H54 (cell line): ENCODE measurements at places on chromosomes 2 and 18.

DNA sequence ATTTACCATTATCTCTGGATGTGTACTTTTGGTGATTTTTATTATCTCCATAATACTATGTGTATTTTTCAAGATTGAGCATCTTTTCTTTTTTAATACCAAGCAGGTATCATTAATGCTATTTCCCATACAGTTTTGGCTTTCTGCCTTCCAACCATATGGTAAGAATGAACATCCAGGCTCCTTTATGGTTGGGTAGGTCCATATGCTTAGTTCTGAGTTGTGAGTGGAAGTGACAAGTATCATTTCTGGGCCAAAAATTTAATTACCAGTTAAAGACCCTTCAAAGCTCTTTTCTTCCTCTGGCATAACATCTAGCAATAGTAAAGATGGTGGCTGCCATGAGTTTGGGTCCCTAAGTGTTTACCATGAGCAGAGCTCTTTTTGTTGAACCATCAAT, 4.3 kb upstream of the RBM43 start:
- DNase-seq, result no peak

DNA sequence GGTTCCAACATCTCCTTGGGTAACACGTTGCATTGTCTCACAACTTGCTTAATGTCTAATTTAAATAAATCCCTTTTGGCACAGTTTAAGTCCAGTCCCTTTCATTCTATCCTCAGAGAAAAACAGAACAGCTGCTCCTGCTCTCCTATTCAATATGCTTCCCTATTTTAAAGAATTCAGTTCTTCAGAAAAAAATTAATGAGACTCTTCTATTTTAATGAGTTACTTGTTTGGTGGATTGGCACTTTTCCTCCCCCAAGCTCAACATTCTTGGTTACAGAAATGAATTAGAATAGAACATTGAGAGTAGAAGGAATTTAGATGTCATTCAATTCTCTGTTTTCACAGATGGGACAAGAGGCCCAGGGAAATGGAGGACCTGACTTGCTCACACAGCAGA, 116.9 kb upstream of the ATP8B1 start:
- no peak for DNase-seq

- no peak for DNase-seq
Measured at GRCh38 chr2:182893666-182894065, 27.2 kb upstream of the FRZB start.

DNA sequence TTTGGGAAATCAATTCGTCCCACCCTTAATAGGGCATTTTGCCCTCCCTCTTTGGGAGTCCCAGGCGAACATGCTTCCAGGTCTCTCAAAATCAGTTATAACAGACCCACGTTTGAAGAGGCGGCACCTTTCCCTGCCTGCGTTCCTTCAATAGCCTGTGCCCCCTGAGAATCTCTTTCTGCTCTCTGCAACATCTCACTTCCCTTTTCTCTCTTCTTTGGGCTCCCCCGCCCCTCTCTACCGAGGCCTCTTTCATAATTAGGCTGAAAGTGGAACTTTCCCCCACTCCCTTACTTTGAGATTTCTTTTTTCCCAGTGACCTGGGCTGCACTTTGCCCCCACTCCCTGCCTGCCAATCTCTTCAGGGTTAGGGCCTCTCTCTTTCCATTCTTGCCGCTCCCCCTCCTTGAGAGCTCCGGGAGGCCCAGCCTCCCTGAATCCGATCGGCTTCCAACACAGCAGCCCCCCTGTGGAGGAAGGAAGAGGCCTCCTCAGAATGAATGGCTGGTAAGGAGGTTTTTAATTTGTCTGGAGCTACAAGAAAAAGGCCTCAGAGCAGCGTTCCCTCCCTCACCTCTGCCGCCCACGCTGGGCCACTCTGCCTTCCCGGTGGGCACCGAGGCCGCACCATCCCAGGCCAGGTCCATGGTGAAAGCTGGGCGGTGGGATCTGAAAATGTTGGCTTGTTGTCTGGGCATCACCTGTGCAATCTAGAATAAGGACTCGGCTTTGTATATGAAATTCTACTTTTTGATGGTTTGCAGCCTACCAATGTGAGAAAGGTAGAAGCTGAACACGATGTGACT, 162.6 kb upstream of the SIX3 start:
- DNase-seq, result no peak

- DNase-seq, result no peak
Measured at GRCh38 chr2:74168739-74169138, 9.9 kb downstream of the MOB1A start.

DNA sequence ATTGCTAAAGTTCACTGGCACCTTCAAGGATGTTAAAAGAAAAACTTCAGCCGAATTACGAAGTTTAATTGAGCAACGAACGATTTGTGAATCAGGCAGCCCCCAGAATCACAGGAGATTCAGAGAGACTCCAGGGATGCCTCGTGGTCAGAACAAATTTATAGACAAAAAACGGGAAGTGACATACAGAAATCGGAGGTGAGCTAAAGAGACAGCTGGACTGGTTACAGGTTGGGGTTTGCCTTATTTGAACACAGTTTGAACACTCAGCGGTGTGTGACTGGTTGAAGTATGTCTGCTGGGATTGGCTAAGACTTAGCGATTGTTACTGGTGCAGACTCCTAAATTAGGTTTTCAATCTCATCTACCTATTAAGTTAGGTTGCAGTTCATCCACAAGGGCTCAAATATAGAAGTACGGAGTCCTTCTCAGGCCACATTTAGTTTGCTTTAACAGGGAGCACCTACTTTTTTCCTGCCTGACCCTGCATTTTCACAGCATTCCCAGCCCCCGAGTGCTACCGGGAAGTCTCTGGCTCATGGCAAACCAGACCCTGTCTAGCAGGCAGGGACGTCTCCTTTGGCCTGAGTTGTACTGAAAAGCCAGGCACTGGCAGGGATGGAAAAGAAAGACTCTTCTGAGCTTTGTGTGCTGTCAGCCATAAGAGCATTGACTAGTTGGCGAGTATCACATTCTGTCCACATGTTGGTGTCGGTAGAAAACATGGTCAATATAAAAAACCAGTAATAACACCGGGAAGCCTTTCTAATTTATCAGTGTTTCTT, 41.1 kb downstream of the CDCA7 start:
- no peak for DNase-seq
